ENCODE measurements at places on chromosomes 1 and 21.

- no peak for DNase-seq
Observed at GRCh38 chr1:74780594-74780993, 47.6 kb downstream of the TYW3 start.

DNA sequence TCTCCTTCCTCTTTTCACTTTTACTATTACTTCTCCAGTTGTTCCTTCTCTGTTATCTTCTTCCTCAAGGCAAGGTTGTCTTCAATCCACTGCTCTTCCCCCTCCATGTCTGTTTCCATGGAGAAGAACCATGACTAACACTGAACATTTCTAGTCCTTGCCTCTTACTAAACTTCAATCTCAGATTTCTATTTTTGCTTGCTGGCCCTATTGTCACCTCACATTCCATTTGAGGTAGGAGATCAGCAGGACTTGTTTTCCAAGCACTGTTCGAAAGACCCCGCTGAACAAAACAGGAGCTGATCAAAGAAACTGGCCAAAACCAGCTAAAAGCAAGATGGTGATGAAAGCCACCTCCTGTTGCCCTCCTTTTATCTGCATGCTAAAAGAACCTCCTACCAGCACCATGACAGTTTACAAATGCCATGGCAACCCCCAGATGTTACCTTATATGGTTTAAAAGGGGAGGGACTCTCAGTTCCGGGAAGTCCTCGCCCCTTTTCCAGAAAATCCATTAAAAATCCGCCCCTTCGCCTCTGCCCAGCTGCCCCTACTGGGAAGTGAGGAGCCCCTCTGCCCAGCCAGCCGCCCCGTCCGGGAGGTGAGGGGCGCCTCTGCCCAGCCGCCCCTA lies 22.6 kb downstream of the GON4L start:
- no peak for DNase-seq

DNA sequence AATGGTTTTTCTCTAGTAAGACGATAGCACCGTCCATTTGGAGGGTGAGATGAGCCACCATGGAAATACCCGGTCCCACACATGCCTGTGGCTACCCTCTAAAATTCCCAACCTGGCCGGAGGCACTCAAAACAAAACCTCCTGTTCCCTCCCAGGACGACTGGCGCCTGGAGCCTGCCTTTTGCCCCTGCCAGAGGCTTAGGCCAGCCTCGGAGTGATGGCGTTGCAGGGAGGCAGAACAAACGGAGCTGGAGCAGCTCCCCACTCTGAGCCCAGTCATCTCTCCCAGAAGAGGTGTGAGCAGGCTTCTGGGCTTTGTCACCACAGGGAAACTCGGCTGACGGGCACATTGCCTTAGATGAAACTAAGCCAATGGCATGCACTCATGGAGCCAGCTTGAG lies 213.7 kb upstream of the HOOK1 start:
- no peak for DNase-seq

GRCh38 chr1:1938613-1939295 lies 19.7 kb upstream of the TMEM52 start:
- DNase-seq = no peak

- DNase-seq = no peak
Observed at GRCh38 chr1:64223329-64224151, 20.1 kb downstream of the UBE2U start.

DNA sequence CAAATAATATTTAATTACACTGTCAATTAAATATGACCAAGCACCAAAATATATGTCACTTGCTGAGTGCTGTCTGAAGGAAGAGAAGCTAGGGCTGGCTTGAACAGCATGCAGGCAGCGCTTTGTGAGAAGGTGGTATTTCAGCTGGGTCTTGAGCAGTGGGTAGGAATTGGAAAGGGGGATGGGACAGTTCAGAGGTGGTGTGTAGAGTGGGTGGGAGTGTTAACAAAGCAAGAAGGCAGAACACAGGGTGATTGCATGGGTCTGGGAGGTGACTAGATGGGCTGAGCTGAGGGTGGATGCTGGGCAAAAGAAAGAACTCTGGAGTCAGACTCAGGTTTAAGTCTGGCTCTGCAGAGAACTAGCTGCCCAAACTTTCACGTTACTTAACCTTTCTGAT lies 14.3 kb upstream of the ETV3 start:
- no peak for DNase-seq

DNA sequence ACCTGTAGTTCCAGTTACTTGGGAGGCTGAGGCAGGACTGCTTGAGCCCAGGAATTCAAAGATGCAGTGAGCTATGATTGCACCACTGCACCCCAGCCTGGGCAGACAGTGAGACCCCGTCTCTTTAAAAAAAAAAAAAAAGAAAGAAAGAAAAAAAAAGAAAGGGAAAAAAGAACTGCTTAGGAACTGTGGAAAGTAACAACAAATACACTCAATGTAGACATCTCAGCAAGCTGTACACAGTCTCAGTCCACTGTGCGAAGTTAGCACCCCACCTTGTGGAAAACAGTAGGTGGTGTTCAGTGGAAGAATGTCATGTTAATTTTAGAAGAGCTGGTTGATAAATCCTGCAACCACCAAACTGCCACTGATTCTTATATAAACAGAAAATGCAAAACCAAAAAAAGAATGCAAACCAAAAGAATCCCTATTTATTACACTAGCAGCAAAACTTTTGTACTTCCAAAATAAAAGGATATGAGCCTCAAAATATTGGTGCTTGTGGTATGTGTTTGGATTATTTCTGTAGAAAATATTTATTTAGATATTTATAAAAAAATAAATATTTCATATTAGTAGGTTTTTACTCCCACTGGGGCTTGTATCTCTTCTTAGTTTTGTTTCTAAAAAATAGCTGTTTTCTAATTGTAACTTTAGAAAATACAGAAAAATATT lies 31.1 kb downstream of the ALG14 start:
- no peak for DNase-seq

GRCh38 chr1:243587823-243588560 lies 262.1 kb downstream of the AKT3 start:
- DNase-seq = no peak

- DNase-seq = no peak
Observed at GRCh38 chr1:219682788-219683187, 69.9 kb upstream of the ZC3H11B start.

DNA sequence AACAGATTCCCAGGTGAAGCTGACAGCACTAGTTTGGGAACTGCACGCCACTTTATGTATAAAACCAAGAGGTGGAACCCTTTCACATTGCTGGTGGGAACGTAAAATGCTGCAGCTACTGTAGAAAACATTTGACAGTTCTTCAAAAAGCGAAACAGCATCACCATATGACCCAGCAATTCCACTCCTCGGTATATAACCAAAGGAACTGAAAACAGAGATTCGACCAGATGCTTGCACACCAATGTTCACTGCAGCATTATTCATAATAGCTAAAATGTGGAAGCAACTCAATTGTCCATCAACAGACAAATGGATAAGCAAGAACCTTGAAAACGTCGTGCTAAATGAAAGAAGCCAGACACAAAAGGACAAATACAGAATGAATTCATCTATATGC lies 17.5 kb downstream of the RSPH1 start:
- no peak for DNase-seq

GRCh38 chr1:205061665-205062069 lies 18.7 kb downstream of the CNTN2 start:
- peak; percentile 78 for DNase-seq

DNA sequence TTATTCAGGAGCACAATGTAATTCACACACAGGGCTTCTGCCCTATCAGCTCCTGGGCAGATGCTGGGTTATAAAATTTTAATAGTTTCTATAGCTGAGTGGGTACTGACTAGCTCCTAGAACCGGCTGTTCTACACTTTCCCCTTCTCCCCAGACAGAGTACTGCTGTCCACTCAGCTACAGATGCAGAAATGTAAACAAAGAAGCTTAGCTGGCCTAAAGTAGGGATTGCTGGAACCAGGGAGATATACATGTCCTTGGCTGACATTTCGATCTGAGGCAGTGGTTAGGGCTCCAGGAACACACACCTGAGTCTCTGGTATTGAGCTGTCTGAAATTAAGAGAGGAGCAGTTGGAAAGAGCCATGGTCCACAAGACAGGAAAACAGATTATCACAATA lies 211.5 kb upstream of the USP24 start:
- DNase-seq = no peak

DNA sequence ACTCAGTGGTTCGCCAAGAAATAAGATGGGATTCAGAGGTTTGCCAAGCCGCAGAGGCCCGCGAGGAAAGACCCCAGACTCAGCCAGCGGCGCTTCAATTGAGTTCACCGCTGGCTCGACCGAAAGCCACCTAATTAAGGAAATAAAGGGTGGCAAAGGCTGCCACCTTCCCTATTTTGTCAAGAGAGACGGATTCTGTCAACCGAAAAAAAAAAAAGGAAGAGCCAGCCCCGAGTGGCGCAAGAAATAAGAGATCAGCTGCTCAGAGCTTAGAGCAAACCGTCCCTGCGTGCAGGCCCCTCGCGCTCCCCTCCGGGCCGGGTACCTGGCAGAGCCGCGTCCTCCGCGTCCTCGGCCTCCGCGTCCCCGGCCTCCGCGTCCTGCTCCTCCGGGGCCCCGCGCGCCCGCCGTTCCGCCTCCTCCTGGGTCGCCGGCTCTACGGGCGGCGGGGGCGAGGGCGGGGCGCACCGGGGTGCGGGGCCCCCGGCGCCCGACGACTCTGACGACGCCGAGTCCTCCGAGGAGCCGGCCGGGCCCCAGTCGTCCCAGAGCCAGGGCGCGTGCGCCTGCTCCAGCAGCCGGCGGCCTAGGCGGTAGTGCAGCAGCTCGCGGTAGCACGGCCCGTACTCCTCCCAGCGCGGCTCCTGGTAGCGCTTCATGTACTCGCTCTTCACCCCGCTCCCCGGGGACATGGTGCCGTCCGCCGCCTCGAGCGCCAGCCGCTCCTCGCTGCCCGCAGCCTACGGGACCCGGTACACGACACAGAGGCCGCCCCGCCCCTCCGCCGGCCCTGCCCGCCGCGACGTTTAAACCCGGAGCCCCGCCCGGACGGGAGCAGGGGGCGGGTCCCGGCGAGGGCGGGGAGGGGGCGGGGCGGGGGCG lies 832 bp downstream of the CCSAP start:
- DNase-seq = peak; percentile 92

- no peak for DNase-seq
Observed at GRCh38 chr1:241542199-241542907, 10.2 kb downstream of the KMO start.

- DNase-seq = no peak
Observed at GRCh38 chr1:82455342-82455741, 654.6 kb downstream of the ADGRL2 start.

DNA sequence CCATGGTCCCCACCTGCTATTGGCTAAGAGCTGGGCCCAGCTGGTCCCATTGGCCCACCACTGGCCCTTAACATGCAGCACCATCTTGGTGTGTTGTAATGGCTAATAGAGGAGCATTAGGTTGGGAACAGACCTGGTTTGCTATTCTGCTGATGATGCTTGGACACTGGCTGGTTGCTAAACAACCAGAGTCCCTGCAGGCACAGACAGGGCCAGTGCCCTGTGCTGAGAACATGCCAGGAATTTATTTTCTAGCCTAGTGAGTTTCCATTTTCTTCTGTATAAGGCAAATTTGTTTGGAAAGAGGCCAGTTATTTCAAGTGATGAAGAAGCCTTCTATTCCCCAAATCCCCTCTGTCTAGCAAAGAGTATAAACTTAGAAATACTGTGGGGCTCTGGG lies 42.9 kb upstream of the TDRD10 start:
- DNase-seq = no peak

DNA sequence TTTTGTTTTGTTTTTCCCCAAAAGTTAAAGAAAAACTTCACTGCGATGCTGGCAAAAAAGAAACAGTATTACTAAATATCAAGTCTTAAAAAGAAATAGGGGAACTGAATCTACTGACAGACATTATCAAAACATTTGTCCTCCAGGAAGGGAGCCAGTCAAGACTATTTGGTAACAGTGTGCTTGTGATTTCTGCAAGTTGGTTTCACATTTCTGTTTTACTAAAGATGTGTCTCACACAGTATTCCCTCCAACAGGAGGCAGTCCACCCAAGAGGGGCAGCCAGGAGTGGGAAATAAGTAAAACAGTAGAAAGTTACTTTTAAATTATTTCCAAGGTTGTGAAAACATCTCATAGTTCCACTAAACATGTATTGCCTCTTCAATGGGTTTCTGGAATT lies 74.4 kb upstream of the SDC3 start:
- no peak for DNase-seq

- DNase-seq = no peak
Observed at GRCh38 chr1:23019863-23020625, 776 bp downstream of the KDM1A start.
